Lower leg skin (tissue), 4 donors: ENCODE measurements at places on chromosomes 6 and 20.

DNA sequence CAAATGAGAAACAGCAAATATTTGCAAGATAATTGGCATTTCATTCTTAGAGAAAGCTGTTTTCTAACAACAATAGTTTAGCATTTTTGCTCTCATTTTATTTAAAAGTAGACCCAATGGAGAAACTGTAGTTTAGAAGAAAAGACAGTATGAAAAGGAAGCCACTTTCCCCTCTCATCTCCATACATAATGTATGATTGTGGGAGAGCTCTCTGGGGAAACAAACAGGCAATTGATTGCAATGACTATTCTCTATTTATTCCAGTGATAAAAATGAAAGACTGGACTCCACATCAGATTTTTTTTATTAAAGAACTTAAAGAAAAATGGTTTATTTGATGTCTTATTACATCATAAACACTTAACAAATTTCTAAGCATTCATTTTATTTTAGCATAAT is 116.8 kb upstream of the SASH1 start:
- DNase-seq: no peak

- DNase-seq: no peak
Observed at GRCh38 chr6:35051396-35051795, 89.7 kb downstream of the TCP11 start.

DNA sequence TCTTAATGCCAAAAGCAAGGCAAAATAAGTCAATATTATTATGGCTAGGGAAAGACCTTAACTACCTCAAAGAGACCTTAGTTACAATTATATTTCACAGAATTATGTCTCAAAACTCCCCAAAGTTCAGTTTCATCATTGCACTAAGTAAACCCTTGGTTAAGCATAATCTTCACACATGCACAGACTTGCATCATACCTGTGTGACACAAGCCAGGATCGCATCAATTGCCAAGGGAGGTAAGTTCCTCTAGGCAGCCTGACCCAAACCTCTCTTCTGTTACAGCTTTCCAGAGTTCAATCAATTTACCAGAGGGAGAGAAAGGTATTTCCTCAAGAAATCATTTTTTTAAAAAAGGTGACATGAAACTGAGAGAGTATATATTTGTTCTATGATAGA is 31.9 kb upstream of the PRSS35 start:
- DNase-seq: no peak

DNA sequence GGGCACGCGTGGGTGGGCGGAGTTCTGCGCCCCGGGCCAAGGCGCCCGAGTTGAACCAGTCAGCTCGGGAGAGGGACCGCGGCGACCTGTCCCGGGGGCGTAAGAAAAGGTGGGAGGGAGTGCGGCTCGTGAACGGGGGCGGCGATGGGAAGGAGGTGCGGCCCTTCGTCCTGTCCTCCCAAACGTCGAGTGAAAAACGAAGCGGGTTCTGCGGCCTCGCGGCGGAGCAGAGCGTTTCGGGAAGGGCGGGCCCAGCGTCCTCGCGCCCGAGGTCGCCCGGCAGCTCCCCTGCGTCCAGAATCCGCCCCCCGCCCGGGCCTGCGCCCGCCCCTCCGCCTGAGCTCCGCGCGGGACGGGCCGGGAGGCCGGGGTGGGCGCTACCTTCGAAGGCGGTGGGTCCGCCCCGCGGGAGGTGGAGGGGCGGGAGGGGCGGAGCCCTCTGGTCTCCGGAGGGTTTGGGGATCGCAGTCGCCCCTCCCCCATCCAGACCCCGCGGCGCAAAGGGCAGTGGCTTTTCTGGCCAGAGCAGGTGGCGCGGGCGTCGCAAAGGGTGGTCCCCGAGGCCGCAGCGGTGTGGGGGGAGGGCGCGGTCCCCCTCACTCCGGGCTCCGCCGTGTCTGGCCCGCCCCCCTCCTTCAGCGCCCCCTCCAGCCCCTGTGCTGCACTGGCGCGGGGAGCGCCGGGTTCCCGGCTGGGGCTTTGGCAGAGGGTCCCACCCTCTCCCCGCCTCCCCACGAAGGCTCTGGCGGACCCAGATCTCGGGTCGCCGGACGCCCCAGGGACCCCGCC is 838 bp downstream of the STMN3 start:
- no peak for DNase-seq

GRCh38 chr6:144566868-144567615 is 281.9 kb downstream of the UTRN start:
- no peak for DNase-seq

DNA sequence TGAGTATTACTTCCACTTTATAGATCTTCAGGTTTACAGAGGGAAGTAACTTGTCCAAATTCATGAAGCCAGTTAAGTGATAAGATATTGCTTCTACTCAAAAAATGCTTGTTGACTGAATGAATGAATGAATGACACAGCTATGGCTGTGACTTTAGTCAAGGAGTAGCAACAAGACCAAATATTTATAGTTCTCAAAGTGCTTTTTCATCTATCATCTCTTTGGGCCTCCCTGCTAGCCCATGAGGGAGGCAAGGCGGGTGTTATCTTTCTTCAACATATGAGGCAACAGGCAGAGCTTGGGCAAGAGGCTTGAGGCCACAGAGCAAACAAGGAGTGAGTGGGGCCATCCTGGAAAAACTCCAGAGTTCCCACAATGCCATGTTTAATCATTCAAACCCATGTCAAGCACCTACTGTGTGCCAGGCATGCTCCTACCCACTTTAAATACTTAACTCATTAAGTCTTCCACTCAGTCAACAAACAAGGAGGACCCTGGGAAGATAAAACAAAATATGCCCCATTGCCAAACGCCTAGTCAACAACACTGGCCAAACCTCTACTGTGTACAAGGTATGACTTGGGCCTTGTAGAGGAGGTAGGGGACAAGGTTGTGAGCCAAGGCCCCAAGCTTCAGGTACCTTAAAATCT is 15.9 kb downstream of the BCL2L1 start:
- DNase-seq: no peak

DNA sequence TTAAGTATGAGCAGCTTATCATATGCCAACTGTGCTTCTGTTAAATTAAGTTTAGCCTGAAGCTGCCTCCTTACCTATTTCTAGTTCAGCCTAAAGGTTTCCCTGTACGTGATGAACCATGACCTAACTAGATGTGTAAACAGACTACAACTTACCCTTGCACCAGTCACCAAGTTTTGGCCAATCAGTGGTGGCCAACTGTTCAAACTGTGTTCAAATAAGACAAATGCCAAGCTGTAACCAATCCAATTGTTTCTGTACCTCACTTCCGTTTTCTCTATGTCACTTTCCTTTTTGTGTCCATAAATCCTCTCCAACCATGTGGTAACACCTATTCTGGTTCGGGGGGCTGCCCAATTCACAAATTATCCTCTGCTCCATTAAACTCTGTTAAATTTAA is 6.0 kb upstream of the SLC2A10 start:
- peak; percentile 36 for DNase-seq

DNA sequence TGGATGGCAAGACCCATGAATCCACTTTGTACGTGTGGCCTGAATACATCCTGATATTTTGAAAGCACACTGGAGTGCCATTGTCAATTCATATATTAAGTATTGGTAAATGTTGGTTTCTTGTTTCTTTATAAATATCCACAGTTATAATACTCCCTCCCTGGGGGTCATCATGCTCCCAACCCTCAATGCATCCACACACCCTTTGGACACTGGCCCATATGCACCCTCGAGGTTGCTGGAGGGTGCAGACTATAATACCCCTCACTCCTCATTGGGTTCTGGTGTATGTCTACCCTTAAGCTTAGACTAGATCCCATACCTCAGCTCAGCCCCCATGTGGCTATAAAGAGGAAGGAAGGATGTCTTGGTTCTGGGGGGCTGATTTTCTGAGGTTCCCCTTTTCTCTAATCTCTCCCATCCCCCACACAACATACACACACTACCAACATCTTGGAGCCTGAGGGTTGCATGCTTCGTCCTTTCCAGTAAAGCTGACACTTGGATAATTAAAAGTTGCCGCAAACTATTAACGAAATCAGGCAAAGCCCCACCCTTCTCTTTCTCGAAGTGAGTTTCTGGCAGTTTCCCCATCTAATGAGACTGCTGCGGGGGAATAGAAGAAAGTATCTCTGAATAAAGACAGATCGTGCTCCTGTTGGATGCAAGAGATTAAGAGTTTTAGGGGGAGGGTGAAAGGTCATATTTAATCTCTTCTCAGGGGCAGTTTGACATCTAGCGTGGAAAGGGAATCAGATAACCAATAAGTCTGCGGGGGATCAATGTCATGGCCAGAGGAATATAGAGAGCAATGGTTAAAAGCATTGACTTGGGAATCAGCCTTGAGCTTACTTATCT is 7.4 kb downstream of the PIM1 start:
- DNase-seq: no peak

DNA sequence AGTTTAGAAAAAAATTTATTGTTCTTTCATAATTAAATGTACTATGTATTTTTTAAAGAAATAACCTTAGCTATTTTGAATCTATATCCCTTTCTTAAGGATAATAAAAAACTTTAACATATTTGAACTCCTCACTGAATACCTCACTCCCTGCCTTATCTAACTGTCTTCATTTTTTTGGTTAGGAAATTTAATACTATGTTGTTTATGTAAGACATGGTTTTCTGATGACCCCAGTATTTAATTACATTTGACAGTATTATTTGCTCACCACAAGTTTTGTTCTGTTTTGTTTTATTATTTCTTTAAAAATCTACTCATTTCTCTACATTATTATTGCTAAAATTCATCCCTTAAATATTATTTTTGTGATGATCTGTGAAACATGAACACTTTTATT is 394.4 kb upstream of the ADGRB3 start:
- no peak for DNase-seq

GRCh38 chr6:48626421-48626820 is 515.4 kb upstream of the PTCHD4 start:
- DNase-seq: no peak

- no peak for DNase-seq
Observed at GRCh38 chr6:71430018-71430417, 141.4 kb downstream of the OGFRL1 start.

DNA sequence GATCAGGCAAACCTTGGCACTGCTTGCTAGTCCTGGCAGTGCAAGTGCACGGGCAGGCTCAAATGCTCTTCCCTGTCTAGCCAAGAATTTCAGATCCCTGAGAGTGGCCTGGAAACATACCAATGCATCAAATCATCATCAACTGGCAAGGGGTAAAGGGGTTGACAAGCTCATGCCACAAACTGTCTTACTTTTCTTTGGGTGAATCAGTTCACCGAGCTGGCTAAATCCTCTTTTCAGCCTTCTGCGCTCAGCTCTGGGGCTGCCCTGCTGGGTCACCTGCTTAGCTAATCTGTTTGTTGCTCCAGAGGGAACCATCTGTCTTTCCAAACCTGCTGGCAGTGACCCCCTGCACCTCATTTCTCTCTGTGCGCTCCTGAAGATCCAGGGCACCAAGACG is 59.5 kb downstream of the LYRM4 start:
- DNase-seq: no peak

- DNase-seq: no peak
Observed at GRCh38 chr6:112939563-112939962, 592.4 kb downstream of the RFPL4B start.

- no peak for DNase-seq
Observed at GRCh38 chr6:138162111-138162954, 594 bp downstream of the ARFGEF3 start.

- DNase-seq: no peak
Observed at GRCh38 chr6:91088515-91088914, 501.6 kb upstream of the MAP3K7 start.

- DNase-seq: no peak
Observed at GRCh38 chr20:61252601-61253263, 671 bp downstream of the CDH4 start.

- no peak for DNase-seq
Observed at GRCh38 chr6:136745300-136745699, 47.0 kb downstream of the MAP3K5 start.

- no peak for DNase-seq
Observed at GRCh38 chr20:11246251-11246775, 572.5 kb upstream of the JAG1 start.
